ENCODE measurements at places on chromosomes 5 and 9. TPM values are rescaled to one million over a fixed set of nuclear protein-coding genes. Genes with fewer than 3 reads are reported as not detected.

FSTL4 gene
- total RNA-seq, result not detected

ARL14EPL gene
- total RNA-seq, result not detected

STK10 gene
- 12.3 TPM for total RNA-seq

LCN15 gene
- not detected for total RNA-seq

IFNA6 gene
- total RNA-seq, result not detected

GABRA6 gene
- not detected for total RNA-seq

All from aortic smooth muscle cell (primary cell).